ENCODE measurements at places on chromosomes 7 and 10.

DNA sequence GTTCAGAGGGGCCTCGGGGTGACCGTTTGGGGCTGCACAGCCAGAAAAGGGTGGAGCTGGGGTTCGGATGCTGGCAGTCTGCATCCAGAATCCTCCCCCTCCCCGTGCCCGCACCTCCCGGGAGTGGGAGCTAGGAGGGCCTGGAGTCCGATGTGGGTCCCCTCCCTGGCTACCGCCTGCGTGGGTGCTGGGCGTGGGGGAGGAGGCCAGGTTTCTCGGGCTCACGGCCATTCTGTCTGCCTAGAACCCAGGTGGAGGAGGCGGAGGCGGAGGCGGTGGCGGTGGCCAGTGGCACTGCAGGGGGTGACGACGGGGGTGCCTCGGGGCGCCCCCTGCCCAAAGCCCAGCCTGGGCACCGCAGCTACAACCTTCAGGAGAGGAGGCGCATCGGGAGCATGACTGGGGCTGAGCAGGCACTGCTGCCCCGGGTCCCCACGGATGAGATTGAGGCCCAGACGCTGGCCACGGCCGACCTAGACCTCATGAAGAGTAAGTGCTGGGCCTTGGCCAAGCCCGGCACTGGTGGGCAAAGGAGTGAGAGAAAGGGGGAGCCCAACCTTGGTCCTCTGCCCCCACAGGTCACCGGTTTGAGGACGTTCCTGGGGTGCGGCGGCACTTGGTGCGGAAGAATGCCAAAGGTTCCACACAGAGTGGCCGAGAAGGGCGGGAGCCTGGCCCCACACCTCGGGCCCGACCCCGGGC, 7.0 kb downstream of the SLC4A2 start:
- no peak for DNase-seq

- no peak for DNase-seq
Observed at GRCh38 chr7:116224492-116225098, 14.3 kb downstream of the TES start.

- no peak for DNase-seq
Observed at GRCh38 chr7:102152672-102153598, 133.7 kb upstream of the SH2B2 start.

- no peak for DNase-seq
Observed at GRCh38 chr7:51949726-51950644, 633.4 kb upstream of the COBL start.

DNA sequence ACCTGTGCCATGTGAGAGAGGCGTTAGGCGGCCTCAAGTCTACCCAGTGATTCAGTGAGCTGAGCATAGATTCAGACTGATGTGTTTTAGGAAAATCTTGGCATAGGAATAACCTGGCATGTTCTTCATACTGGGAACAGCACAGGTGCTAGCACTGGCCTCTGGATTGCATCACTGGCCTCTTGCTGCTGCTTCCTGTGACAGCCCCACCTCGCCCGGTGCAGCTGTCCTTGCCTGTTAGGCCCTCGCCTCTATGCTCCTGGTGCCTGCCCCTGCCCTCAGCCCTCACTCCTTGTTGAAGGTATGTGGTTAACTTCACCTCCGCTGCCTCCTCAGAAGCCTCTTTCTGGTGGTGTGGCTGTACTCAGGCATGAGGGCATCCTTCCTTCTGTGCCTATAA, 46.2 kb downstream of the BLNK start:
- no peak for DNase-seq

- DNase-seq, result no peak
Observed at GRCh38 chr7:113099284-113099919, 12.8 kb upstream of the GPR85 start.

DNA sequence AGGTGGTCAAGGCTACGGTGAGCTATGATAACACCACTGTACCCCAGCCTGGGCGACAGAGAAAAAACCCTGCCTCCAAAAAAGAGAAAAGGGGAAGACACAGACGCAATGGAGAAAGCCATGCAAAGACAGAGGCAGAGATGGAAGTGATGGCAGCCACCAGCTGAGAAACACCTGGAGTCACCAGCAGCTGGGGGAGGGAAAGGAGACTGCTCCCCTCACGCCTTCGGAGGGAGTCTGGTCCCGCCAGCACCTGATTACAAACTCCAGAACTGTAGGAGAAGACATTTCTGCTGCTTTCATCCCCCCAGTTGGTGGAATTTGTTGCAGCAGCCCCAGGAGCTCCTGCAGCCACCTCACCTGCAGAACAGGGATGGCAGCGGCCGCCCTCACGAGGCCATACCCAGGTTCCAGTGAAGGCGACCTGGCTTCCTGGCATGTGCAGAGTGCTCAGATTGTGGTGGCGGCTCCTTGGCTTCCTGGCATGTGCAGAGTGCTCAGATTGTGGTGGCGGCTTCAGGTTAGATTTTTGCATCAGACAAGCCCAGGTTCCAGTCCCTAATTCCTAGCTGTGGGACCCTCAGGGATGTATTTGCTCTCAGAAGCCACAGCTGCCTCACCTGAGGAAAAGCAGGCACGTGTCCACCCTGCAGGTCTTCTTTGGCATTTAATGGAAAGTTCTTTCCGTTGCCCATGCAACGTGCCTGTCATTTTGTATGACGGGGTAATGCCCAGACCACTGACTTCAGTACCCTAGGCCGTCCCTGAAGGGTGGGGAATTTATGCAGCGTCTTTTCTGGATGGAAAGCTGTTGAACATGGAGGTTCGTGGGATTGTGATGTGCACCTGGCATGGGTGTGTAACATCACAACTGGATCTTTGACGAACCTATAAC, 182.9 kb downstream of the EBF3 start:
- DNase-seq, result no peak
